NCI-H345 (cell line): ENCODE measurements at places on chromosomes 3 and 15.

DNA sequence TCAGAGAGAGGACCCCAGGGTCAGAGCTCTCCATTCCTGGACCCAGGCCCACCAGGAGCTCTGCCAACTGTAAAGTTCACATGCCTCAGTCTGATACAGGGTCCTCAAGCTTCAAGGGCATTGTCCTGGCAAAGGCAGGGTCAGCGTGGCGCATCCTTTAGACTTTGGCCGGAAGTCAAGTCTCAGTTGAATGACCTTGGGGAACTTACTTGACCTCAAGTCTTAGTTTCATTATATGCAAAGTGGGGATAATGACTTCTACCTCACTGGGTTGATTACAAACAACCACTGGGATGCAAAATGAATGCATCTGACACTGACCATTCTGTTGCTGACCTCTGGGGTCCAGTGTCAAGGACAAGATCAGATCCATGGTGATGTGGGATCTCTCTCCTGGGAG, 70.6 kb upstream of the CTSH start:
- no peak for DNase-seq

GRCh38 chr3:9226326-9226725, 23.1 kb downstream of the SRGAP3 start:
- DNase-seq: no peak

DNA sequence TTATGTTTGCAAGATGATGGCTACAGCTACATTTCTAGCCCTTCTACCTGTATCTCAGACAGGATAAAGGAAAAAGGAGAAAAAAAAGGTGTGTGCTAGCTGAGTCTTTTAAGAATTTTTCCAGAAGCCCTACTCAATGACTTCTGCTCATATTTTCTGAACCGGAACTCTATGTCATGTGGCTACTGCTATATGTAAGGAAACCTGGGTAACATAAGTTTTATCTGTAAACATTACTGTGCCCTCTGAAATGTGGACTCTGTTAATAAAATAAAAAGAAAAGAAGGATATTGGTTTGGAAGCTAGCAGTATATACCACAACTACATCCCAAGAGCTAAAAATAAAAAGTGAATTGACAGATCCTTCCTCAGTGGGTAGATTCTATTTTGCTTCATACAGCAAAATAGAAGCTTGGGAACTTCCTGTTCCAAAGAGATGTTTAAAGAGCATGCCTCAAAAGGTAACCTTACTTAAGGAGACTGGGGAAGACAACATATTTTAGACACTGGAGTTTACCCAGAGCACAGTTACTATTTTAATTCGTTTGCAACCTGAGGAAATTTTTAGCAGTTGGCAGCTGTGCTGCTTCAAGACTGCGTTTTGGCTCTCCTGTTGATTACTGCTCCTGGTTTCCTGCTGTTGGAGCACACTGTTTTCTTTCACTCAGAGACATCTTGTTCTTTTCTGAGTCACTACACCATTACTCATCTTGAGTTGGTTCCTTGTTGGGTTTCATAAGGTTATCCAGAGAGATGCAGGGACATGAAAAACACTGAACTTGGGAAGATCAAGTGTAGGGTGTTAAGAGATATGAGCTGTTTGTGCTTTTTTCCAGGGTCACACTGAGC, 280.7 kb downstream of the NFKBIZ start:
- no peak for DNase-seq

DNA sequence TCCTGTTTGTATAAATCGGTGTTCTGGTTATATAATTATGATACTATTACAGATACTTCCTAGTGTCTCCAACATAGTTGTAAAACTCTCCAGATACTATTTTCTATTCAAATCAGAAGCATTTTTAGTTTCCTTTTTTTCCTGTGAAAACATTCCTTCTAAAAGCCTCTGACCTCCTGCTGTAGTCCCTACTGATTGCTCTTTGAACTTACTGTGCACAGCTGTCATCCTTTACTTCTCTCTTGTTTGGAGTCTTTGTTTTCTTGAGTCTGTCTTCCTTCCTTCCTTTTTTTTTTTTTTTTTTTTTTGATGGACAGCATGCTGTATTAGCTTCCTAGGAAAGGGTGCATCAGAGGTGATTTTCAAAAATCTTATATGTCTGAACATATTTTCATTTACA, 28.9 kb downstream of the NR2C2 start:
- DNase-seq: no peak

GRCh38 chr3:70832834-70833205, 520.4 kb upstream of the MDFIC2 start:
- DNase-seq: no peak

- DNase-seq: no peak
These were observed 11.2 kb upstream of the SEMA4B start for GRCh38 chr15:90189781-90190467.

DNA sequence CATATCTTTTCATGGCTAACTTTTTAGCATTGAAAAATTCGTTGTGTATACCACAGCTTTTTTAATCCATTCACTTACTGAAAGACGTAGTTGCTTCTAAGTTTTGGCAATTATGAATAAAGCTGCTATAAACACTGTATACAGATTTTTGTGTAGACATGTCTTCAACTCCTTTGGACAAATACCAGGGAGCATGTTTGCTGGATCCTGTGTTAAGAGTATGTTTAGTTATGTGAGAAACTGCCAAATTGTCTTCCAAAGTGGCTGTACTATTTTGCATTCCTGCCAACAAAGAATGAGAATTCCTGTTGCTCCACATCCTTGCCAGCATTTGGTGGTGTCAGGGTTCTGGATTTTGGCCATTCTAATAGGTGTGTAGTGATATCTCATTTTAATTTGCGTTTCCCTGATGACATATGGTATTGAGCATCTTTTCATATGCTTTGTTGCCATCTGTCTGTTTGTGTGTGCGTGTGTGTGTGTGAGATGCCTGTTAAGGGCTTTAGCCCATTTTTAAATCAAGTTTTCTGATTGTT, 87.5 kb downstream of the TNFAIP8L3 start:
- DNase-seq: no peak

DNA sequence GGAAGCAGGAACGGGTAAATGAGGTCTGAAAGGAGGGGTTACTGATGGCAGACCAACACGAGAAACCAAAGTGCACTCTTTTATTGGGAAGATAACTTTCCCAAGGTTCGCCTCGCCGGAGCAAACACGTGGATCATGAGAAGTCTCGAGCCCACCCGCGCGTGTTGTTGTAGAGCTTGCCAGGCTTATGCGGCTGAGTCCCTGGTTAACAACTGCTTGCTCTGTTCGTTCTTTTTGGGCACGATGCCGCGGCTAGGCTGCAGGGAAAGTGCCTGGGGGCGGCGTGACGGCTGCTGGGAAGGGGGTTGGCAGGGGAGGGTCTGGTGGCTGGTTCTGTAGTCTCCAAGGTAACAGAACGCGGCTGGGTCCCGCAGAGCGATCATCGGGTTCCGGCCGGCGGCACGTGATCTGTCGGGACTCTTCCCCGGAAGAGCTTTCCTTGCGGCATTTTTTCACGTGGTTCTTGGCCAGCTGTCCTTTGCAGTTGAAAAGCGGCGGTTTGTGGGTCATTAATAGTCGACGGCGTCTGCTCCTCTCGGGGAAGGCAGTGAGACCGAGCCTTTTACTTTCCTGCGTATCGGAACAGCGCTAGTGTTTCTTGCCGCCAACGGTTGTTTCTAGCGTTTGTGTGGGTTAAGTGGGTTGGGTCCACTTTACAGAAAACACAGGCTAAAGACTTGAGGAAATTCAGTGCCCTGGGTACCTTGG, 1.5 kb downstream of the MGA start:
- peak; percentile 51 for DNase-seq

DNA sequence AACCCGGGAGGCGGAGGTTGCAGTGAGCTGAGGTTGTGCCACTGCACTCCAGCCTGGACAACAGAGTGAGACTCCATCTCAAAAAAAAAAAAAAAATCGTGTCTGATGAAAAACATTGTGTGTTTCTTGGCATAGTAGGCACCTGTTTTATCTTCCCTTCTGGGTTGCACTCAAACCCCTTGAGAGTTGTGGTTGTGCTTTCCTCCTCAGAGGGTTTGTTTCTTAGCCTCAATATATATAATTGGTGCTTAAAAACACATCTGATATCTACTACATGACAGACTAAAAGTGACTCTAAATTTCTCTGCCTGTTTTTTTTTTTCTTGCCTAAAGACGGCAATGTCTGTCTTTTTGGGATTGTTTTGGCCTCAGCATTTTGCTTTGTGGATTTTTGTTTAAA, 7.6 kb downstream of the NR1D2 start:
- no peak for DNase-seq

- DNase-seq: no peak
These were observed 185.9 kb downstream of the ABHD5 start for GRCh38 chr3:43876648-43877047.

- no peak for DNase-seq
These were observed 18.4 kb upstream of the GHSR start for GRCh38 chr3:172466553-172467130.

GRCh38 chr15:61908241-61908640, 152.0 kb downstream of the VPS13C start:
- DNase-seq: no peak

GRCh38 chr3:29083081-29083480, 197.8 kb upstream of the RBMS3 start:
- no peak for DNase-seq

- no peak for DNase-seq
These were observed 12.6 kb downstream of the GHRL start for GRCh38 chr3:10280177-10280529.

- DNase-seq: peak; percentile 91
These were observed at the start of gene DLL4 for GRCh38 chr15:40928821-40929659. Gene DLL4, plus strand, starts transcription at chr15:40929340. Its CDS starts 329 bp downstream, at chr15:40929669.

DNA sequence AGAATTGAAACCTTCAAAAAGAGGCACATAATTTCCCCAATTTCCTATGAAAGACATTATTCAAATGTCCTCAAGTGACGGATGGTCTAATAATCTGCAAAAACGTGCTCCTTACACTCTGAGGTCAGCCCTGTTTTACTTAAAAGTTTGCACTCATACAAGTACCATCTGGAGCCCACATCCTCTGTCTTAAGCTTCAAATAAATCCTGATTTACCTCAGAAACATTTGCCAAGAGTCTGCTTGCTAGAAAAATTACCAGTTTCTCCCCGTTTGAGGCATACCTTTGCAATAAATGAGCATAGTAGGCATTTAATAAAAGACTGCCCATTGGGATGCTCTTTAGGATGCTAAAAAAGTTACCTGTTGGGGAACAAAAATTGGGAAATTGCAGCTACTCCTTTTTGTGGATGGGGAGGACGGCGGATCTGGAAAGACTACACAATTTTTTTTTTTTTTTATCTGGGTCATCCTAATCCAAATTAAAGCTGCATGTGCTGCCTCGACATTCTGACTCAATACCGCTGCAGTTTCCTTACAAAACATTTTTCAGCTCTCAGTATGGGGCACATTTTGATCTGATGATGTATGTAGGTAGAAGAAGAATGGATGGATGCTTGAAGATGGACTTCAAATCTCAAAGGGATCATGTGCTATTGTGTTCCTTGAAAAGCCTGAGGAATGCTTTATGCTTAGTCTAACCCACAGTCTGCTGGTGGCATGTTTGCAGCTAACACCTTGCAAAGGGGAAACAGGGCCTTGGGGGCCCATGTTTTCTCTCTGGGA, 233.7 kb upstream of the ADAMTS9 start:
- DNase-seq: no peak

DNA sequence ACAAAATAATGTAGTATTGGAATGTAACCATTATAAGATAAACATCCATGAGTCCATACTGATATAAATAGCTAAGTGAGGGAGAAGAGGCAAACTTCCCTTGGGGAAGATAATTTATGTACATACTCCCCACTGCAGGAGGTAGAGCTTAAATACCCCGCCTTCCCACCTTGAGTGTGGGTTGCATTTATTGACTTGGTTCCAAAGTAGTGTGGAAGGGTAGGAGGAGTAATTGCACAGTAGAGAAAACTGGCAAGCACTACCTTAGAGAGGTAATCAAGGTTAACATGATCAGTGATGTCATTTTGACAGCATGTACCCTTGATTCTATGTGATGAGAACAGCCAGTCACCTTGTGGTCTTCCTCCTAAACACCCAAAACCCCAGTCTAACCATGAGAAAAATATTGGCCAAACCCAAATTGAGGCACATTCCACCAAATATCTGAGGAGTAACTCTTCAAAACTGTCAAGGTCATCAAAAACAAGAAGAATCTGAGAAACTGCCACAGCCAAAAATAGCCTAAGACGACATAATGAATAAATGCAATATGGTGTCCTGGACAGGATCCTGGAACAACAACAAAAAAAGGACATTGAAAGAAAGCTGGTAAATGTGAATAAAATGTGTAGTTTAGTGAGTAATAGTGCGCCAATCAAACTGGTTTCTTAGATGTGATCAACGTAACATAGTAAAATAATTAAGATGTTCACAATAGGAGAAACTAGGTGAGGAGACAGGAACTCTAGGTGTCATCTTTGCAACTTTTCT, 774 bp upstream of the CNOT10 start:
- no peak for DNase-seq

DNA sequence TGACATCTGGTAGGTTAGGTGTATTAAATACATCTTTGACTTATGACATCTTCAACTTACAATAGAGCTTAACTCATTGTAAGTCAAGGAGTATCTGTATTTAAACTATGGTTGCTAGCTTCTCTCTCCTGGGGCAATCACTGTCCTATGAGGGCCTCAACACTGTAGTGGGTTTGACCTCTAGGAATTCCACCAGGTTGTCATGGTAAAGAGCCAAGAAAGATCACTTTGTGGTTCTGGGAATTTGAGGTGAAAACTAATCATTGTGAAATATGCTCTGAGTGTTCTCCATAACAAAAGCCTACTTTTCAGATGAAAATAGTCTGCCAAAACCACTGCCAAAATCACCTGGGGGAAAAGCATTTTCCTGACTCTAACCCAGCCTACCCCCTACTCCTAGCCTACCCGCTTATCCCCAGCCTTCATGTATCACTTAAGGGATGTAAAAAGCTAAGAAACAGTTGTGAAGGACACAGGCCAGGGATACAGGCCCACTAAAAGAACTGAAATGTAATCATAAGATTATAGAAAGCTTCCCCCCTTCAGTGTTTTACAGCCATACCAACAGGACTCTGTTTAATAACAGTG, 723.8 kb downstream of the MECOM start:
- no peak for DNase-seq

DNA sequence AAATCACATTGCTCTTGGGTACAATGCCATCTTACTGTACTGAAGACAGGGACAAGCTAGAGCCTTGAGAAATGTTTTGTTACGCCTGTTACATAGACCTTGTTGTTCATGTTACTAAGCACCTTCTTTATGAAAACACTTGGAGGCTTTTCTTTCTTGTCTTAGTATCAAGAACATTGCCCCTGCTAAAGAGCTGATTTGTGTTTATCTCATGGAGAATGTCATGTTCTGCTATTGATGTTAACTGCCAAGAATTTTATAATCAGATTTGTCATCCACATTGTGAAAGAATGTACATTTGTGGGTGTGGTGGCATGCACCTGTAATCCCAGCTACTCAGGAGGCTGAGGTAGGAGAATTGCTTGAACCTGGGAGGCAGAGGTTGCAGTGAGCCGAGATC, 431.3 kb upstream of the MDFIC2 start:
- no peak for DNase-seq

DNA sequence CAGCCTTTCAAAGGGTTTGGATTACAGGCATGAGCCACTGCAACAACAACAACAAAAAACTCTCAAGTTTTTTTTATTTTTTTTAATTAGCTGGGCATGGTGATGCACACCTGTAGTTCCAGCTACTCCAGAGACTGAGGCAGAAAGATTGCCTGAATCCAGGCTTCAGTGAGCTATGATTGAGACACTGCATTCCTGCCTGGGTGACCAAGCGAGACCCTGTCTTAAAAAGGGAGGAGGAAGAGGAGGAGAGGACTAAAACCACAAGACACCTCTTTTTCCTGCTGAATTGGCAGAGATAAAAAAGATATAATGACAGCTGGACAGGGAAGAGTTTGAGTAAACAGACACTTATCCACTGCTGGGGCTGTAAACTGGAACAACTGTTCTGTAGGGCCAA, 22.7 kb upstream of the CHRNB4 start:
- DNase-seq: no peak

GRCh38 chr15:80828796-80829195, 49.6 kb downstream of the CEMIP start:
- no peak for DNase-seq
